GM13977 (cell line): ENCODE measurements at places on chromosomes 3 and 15.

- DNase-seq, result no peak
Observed at GRCh38 chr15:42849836-42850235, 70.7 kb downstream of the TTBK2 start.

DNA sequence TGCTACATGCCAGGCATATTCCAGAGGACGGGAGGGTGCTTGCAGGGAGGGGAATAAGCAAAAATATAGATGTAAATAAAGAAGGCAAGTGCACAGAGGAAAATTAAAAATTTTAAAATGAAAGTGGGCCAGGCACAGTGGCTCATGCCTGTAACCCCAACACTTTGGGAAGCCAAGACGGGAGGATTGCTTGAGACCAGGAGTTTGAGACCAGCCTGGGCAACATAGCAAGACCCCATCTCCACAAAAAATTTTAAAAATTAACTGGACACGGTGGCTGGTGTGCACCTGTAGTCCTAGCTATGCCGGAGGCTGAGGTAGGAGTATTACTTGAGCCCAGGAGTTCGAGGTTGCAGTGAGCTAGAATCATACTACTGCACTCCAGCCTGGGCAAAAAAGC is 22.4 kb downstream of the ZBTB38 start:
- no peak for DNase-seq

DNA sequence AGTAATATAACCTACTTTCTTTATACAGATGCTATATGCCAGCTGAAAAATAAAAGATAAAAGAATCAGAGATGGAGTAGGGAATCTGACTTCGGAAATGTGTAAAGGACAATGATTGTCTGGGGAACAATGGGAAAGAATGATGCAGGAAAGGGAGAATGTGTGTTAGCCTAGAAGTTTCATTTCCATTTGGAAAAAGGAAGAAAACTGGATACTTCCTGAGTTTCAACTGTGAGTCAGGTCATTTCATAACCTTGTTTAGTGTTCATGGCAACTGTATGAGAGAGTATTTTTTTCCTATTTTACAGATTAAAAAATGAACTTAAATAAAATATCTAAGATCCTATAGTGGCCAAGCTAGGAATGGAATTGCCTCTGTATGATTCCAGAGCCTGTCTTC is 261.3 kb upstream of the NECTIN3 start:
- no peak for DNase-seq

GRCh38 chr15:66946578-66947164 is 118.7 kb upstream of the SMAD3 start:
- DNase-seq, result peak; percentile 85

GRCh38 chr3:157354722-157355121 is 81.9 kb upstream of the PTX3 start:
- DNase-seq, result peak; percentile 13

GRCh38 chr15:32747921-32748342 is 30.1 kb downstream of the GREM1 start:
- DNase-seq, result no peak

DNA sequence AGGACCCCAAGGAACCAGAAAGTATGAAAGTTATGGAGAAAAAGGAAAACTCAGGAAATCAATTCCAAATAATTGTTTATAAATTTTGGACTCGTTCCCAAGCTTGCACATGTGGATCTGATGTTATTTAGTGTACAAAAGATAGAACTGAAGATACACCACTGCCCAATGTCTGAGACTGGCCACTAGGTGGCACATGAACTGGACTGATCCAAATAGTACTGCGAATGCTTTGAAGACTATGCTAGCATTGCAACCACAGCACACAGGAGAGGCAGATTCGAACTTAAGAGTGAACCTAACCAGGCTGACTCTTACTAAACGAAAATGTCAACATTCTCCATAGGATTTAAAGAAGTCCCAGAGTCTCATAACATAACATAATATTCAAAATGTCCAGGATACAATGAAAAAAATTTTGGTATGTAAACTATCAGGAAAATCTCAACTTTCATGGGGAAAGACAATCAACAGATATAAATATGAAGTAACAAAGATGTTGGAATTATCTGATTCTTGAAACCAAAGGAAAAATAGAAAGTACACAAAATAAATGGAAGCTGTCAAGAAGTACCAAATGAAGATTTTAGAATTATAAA is 596.7 kb downstream of the FGF12 start:
- peak; percentile 18 for DNase-seq

GRCh38 chr15:28128031-28128430 is 28.9 kb upstream of the OCA2 start:
- DNase-seq, result no peak

GRCh38 chr15:98953968-98954367 is 53.6 kb downstream of the PGPEP1L start:
- no peak for DNase-seq

DNA sequence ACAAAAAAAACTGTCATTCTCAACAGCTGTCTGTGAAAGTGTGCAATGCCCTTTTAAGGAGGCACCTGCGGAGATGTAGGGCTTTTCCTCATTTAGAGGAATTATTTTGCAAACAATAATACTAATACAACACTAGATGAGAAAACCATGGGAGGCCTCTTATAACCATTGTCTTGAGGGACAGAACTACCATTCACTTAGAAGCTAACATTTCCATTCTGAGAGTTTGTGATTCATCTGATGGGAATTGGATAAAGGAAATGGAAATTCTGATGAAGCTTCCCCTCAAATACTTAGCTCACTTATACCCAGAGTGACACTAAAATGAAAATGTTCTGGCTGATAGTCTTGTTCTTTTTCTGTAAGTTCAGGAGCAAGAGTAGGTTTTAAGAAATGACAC is 147.7 kb downstream of the CADPS start:
- no peak for DNase-seq

- no peak for DNase-seq
Observed at GRCh38 chr3:53795176-53795575, 51.0 kb downstream of the CHDH start.

GRCh38 chr3:187227658-187228258 is 30.5 kb downstream of the RTP1 start:
- DNase-seq, result no peak

DNA sequence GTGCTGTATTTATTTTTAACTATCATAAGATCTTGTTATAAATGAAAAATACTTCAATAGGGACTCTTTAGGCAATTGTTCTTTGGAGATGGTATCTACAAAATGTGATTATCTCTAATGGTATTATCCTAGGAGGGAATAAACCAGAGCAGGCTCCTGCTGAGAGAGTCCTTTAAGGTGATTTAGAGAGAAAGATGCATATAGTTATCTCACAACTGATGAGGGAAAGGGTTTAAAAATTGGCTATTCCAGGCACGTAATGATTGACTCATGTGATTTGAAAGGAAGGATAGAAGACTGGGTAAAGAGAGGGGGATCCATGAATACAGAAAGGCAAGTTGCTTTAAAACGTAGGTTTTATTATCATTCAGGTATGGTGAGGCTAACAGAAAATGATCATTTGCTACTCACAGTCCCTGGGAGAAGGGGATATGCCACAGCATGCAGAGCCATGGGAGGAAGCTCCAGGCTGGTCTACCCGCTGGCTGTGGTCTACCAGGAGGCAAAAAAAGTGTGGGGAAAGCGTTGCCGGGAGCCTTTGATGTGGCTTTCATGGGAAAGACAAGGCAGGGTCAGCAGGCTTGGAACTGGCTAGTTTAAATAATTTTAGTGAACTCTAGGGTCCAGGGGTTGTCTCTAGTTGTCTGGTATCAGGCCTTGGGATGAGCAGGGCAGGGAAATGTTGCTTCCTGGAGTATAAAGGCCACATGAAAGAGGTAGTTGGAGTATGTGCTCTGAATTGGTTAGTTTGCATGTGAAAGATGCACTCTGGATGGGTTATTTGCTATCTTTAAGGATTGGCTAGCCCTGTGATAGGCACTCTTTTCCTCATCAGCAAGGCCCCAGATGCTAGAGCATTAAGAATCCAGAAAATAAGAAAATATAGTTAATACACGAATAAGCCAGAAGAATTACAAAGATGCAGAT is 798.4 kb upstream of the GRM7 start:
- no peak for DNase-seq

DNA sequence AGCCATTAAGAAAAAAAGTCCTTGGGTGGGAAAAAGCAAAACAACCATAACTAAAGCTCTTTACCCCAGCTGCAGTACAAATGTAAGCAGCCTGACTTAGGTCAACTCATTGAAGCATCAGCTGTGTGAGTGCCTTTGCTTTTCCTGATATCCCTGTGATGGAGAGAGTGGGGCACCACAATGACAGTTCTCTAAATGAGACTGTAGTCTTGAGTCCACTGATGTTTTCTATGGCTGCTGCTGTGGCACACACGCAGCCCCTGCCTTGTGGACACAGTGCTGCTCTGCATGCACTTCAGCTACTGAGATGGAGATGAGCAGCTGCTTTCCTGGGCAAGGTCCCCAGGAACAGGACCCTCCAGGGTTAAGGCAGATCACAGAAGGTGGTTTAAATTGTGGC is 173.2 kb downstream of the KCNAB1 start:
- DNase-seq, result no peak
